ENCODE measurements at places on chromosomes 7 and 10. TPM values are rescaled to one million over a fixed set of nuclear protein-coding genes. Genes with fewer than 3 reads are reported as not detected.

DNA sequence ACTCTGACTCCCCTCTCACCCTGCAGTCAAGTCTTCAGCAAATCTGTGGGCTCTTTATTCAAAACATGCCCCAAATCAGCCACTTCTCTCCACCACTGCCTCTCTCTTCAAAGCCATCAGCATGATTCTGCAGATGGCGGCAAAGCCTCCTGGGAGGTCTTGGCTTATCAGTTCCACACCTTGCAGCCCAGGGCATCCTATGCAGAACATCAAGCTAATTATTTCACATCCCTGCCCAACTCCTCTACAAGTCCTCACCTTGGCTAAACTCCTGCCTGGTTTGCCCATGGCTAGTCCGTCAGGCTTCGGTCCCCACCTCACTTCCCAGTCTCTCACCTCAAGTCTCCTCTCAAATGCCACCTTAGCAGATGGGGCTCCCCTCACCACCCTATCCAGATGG lies 70.2 kb downstream of the PIP4K2A start:
- no peak for DNase-seq

- peak; percentile 24 for DNase-seq
These were observed 107.3 kb downstream of the SNX10 start for GRCh38 chr7:26398756-26399509.

ICA1 gene
- 3.5 TPM for total RNA-seq

DNA sequence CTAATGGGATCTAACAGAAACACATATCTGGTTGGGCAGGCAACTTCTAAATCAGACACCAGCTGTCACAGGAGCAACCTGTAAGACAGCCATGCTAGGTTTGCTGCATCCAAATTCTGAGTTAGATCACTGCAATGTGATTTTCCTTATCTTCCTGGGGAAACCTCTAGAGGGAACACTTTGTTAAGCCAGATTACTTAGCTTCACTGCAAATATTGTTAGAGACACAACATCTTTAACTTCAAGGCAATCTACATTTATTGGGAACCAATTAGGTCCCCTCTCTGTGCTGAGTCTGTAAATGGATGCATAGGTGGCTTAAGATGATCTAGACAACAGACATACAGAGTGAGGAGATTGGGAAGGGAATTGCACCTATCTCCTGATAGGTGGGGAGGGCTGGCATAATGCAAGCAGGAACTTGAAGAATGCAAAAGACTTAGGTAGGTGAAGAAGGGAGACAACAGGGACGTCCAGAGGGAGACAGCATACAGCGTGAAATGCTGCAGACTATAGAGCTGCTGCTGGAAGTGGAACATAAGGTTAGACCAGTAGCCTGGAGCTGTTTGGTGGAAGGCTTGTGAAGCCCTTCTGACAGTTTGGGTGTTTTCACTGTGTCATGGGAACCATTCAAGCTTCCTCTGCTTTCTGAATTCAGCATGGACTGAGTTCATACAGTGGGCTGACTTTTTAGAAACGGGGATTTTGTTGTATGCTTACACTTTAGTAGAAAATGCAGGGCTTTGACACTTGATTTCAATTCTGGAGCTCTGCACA lies 109.8 kb upstream of the ELMO1 start:
- no peak for DNase-seq

- no peak for DNase-seq
These were observed 57.0 kb downstream of the UNCX start for GRCh38 chr7:1289666-1290025.

MACC1 gene
- 0.12 TPM for total RNA-seq

HHEX gene
- not detected for total RNA-seq

DNA sequence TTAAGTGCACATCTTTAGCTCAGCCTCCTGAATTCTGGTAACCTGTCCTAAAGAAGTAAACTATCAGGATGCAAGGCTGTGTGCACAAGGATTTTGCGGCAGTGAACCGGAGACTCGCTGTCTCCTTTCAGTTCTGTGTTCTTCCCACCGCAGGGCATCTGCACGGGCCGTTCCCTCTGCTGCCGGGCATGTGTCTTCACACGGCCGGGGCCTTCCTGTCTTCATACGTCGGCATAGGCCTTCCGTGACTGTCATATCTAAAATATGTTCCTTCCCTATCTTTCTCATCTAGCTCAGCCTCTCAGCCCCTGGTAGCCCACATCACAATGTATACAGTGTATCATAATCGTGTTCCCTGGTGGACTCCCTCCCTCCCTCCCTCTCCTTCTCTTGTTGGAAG lies 16.4 kb downstream of the PALD1 start:
- no peak for DNase-seq

GRCh38 chr10:24415455-24416125 lies 206.7 kb downstream of the KIAA1217 start:
- DNase-seq = no peak

DNA sequence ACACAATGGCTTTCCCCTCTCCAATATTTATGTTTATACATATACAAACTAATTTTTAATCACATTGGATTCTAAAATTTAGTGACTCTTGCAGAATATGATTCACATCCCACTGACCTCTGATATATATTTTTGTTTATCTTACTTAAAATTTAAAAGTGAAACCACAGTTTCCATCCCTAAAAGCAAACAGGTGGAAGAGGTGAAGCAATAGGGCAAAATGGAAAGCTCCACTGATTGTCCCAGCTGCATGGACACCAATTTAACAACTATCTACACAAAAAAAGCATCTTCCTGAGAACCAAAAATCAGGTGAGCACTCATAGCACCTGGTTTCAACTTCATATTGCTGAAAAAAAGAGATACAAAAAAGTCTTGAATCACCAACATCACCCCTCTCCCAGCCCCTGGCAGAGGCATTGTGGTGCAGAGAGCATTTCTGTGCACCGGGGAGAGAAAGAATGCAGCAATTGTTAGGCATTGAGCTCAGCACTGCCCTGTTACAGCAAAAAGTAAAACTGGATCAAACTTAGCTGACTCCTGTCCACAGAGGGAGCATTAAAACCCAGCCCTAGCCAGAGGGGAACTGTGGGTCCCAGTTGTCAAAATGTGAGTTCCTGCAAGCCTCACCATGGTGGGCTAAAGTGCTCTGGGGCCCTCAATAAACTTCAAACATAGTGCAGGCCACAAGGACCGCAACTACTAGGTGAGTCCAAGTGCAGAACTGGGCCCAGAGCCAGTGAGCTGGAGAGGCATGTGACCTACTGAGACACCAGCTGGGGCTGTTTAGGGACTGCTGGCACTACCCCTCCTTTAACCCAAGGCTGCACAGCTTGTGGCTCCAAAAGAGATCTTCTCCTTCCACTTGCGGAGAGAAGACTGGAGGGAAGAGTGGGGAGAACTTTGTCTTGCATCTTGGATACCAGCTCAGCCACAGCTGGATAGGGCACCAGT lies 92.1 kb downstream of the SIRT1 start:
- no peak for DNase-seq

GRCh38 chr10:13806419-13806818 lies 219.7 kb downstream of the PRPF18 start:
- DNase-seq = no peak

CRHR2 gene
- 0.18 TPM for total RNA-seq

UFSP1 gene
- 4.6 TPM for total RNA-seq

PKD1L1 gene
- total RNA-seq = 0.11 TPM

PTF1A gene
- total RNA-seq = not detected

C10orf62 gene
- total RNA-seq = not detected

INMT gene
- total RNA-seq = 0.34 TPM

DNA sequence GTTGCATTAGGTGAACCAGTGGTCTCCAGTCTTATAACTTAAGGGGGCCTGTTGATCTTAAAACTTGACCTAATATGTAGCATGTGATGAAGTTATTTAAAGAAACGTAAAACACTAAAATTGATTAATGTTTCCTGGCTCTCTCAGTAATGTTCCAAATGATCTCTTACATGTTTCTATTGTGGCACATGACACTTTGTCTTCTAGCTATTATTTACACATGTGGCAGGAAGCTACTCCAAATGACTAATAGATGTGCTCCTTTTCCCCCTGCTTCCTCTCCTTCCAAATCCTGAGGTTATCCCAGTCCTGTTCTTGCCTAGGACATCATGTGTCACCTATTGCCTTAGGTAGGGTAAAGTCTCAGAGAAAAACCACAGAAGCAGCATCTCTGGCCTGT lies 89.4 kb downstream of the FAS start:
- DNase-seq = no peak

GRCh38 chr10:70376436-70377378 lies 5.7 kb downstream of the LRRC20 start:
- DNase-seq = no peak

GRCh38 chr7:29898301-29898700 lies 91.3 kb downstream of the SCRN1 start:
- DNase-seq = no peak

- no peak for DNase-seq
These were observed at the start of gene USP54 for GRCh38 chr10:73590881-73591799. Gene USP54 (minus strand): TSS chr10:73591342. CDS start chr10:73575658, 15,684 bp downstream.

DNA sequence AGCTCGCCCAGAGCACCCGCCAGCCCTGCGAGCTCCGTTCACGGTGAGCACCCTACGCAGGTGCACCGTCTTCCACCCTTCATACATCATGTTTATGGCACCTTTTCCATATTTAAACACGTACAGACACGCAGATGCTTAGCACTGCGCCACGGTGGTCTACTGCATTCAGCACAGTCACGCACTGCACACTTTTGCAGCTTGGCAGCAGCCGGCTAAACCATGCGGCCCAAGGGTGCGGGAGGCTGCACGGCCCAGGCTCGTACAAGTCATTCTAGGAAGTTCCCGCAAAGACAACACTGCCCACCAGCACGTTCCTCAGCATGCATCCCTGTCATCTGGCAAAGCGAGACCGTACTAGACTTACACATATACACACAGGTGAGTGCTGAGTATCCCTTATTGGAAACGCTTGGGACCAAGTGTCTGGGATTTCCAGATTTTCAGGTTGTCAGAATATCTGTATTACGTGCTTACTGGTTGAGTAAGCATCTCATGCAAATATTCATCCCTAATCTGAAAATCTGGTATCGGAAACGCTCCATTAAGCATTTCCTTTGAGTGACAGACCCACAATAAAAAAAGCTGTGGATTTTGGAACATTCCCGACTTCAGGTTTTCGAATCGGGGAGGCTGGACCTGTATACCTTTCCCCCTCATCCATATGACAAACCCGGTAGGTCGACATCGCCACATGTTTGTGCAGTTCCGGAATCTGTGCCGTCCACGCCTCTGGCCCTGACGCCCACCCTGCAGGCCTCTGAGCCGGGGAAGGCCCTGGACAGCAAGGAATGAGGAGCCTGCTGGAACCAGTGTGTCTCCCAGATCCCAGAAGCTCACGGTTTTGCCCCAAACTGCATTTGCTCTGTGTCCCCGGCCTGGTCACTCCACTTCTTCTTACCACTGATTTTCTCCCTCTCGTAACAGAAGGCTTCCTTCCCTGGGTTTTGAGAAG lies 222.2 kb downstream of the ELFN1 start:
- no peak for DNase-seq

GRCh38 chr10:12717981-12718707 lies 283.4 kb downstream of the CCDC3 start:
- DNase-seq = no peak

EVX1 gene
- 0.80 TPM for total RNA-seq

All from neural crest cell (in vitro differentiated cells).